ENCODE measurements at places on chromosomes 6 and 20.

DNA sequence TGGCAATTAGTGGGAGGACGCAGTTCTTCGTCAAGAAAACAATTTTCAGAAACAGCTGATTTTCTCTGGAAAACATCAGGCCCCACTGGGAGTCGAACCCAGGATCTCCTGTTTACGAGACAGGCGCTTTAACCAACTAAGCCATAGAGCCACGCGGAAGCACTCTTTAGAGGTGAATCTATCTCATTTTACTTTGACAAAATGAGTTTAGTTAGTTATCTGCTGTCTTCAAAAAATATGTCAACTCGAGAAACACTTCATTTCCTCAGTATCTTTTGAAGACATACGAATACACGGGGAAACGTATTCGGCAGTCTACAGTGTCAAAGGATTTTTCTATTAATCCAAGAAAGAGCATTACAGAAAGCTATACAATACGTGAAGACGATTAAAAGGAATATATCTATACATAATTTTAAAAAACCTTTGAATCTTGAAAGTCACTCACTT is 26.7 kb downstream of the GPX6 start:
- peak; percentile 40 for DNase-seq

- peak; percentile 68 for DNase-seq
These were observed 34.1 kb upstream of the HLA-DQB1 start for GRCh38 chr6:32700391-32701040.

DNA sequence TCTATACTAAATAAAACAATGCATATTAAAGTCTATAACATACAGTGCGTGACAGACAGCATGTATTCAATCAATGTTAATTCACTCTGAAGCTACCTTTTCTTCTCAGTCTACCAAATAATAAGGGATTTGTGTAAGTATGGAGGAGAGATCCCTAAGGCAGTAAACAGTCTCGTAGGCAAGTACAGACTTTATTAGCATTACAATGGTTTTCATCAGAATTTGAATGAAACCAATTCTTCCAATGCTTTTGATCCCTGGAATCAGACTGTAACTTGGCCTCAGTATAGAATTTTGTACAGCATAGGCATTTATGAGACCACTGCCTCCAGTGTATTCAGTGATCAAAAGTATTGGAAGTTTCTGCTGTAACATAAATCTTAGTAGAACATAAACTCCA is 19.5 kb downstream of the LYRM4 start:
- no peak for DNase-seq

- DNase-seq, result no peak
These were observed 113.6 kb upstream of the IFNGR1 start for GRCh38 chr6:137332637-137333280.

DNA sequence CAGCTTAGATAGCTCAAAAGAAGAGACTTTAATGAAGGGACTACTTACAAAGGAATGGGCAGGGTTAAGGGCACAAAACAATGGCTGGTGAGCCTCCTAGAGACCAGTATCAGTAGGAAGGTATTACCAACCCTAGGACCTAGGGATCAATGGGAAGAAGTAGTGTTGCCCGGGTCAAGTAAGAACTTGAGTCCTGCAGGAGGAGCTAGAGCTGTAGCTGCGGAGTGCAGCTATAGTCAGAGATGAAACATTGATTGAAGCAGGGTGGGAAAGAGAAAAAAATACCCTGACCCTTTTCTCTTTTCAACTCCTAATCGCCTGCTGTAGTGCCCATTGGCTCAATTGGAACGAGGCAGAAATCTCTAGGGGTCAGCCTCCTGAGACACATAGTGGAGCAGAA is 144.0 kb downstream of the FLRT3 start:
- DNase-seq, result no peak

- DNase-seq, result no peak
These were observed 8.3 kb downstream of the NCR2 start for GRCh38 chr6:41343641-41344187.

DNA sequence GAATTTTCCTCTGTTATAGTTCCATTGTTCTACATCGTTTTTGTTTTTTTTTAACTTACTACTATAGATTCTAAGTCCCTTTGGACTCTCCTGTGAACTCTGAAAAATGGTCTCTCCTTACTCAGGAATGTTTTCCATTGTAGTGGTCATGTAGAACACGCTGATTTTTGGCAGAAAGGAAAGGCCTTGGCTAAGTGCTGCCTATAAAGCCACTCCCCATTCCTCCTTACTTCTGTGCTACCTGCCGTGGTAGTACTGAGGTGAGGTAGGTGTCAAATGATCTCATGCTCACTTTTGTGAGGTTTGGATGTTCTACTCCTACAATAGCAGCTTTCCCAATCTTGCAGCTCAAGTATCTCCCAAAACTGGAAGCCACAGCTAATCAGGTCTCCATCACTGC is 270.7 kb downstream of the SLC35F1 start:
- DNase-seq, result no peak

DNA sequence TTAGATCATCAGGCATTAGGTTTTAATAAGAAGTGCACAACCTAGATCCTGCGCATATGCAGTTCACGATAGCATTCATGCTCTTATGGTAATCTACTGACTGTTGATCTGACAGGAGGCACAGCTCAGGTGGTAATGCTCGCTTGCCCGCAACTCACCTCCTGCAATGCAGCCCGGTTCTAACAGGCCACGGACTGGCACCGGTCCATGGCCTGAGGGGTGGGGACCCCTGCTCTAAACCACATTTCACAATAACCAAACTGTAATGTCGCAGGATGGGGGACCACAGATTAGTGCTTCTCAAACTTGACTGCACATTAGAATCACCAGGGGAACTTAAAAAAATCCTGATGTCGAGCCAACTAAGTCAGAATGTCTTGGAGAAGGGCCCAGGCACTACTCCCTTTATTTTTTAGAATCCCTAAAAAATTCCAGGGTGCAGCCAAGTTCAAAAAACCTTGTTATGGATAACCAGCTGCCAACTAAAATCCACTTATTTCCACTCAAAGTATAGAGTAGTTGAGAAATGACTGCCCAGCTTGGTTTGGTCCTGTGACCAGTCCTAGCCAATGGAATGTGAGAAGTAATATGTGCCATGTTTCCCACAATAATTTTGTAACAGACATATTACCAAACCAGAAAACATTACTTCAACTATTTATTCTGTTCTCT is 3.1 kb downstream of the SHPRH start:
- no peak for DNase-seq

DNA sequence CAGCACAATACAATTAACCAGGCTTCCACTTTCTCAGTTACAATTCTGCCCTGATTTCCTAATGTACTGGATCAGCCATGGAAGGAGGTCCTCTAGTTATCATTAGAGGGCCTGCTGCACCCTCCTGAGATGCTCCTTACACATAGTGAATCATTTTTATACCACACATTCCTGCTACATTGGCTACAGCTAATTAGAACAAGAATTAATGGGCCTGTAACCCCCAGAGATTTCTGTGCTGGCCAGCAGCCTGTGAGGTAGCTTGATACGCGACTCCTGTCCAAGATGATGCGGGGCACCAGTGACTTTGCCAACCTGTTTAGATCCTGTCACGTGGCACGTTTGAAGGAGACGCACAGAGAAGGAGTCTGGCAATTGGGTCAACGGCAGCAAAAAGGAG is 422.8 kb downstream of the EPM2A start:
- DNase-seq, result no peak

DNA sequence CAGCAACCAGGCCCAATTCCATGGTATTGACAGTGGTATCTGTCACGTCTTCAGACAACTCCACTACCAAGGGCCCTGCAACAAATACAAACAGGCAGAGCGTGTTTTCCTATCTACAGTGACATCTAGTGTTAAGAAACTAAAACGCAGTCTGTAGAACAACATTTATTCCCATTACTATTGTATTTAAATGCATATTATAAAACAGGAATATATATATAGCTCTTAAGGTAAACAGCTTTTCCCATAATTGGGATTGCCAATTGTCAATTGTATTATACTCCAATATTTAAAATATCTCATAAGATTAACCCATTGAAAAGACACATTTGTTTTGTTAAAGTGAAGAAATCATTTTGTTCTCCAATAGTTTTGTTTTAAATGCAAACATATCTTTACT is 97.2 kb downstream of the KIF16B start:
- DNase-seq, result peak; percentile 73

GRCh38 chr6:163392533-163392932 is 22.0 kb upstream of the QKI start:
- DNase-seq, result no peak

DNA sequence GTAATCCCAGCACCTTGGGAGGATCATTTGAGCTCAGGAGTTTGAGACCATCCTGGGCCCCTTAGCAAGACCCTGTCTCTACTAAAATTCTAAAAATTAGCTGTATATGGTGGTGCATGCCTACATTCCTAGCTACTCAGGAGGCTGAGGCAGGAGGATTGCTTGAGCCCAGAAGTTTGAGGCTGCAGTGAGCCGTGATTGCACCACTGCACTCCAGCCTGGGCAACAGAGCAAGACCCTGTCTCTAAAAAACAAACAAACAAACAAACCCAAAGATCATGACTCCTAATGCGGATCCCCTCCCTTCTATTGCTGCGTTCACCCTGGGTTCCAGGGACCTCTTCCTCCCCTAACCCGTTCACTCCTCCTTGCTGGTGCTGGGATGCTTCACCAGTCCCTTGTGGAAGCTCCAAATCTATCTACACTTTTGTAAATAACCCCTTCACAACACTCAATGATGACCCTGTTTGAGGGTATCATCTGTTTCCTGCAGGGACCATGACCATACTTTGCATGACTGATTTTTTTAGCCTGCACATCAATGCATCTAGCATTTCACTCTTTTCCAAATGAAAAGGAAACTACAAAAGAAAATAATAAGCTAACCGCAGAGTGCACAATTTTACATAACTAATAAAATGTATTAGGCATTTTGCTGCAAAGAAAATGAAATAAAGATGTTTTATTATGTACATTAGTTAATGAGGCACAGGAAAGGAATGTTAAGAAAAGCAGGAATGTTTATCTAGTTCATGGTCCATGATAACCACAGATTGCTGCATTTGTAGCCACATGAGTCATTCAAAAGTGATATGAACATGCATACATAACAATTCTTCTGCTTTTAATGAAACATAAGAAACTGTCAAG is 30.5 kb upstream of the IPCEF1 start:
- no peak for DNase-seq

GRCh38 chr6:7135755-7136154 is 28.0 kb downstream of the RREB1 start:
- DNase-seq, result no peak

- no peak for DNase-seq
These were observed 102.9 kb downstream of the EDN1 start for GRCh38 chr6:12393100-12393499.

Measured in suppressor macrophage treated with lipopolysaccharide for 1 hour (primary cell).